ENCODE measurements at places on chromosomes 5 and 9. TPM values are rescaled to one million over a fixed set of nuclear protein-coding genes. Genes with fewer than 3 reads are reported as not detected.

- DNase-seq = no peak
- no peaks in the 10 kb centered on the region for H3K4me1 ChIP-seq
- no peaks in the 10 kb centered on the region for H3K27me3 ChIP-seq
- H3K36me3 ChIP-seq = no peaks in the 10 kb centered on the region
- no peak overlapping the region for H3K27ac ChIP-seq
Observed at GRCh38 chr5:146699138-146699537, 179.4 kb downstream of the PPP2R2B start.

- no peaks in the 10 kb centered on the region for H3K27me3 ChIP-seq
- no peaks in the 10 kb centered on the region for H3K4me1 ChIP-seq
- H3K36me3 ChIP-seq = no peaks in the 10 kb centered on the region
- H3K4me3 ChIP-seq = no peak overlapping the region
- no peak for DNase-seq
- H3K27ac ChIP-seq = no peak overlapping the region
Observed at GRCh38 chr5:144422018-144422727, 251.5 kb downstream of the KCTD16 start.

DNA sequence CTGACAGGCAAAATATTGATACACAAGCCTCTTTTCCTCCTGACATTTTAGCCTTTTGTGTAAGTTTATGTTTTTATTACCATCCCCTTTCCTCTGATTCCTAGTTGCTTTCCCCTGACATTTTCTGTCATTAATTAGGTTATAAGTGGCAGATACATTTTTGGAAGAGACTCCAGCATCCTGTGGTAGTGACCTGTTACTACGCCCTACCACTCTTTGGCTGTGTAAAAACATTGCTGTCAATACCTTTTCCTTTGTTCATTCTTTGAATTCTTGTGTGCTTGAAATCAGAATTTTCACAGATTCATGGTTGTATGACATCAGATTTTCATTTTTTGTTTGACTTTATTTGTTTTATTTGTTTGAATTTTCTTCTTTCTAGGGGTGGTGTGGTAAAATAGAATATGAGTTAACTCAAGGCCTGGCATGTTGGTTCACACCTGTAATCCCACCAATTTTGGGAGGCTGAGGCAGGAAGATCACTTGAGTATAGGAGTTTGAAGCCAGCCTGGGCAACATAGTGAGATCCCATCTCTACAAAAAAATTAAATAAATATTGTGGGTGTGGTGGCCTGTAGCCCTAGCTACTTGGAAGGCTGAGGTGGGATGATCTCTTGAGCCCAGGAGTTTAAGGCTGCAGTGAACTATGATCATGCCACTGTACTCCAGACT is 43.4 kb downstream of the UBE2R2 start:
- H3K36me3 ChIP-seq = no peaks in the 10 kb centered on the region
- H3K4me3 ChIP-seq = no peak overlapping the region
- peaks cover 24% of the 10 kb centered on the region for H3K4me1 ChIP-seq

- no peak overlapping the region for H3K27ac ChIP-seq
- H3K4me1 ChIP-seq = peaks cover 35% of the 10 kb centered on the region
- peaks cover 25% of the 10 kb centered on the region for H3K36me3 ChIP-seq
- H3K4me3 ChIP-seq = peak overlapping the region; percentile 92
Observed at GRCh38 chr5:138467711-138468132, 2.4 kb downstream of the EGR1 start.

GRCh38 chr5:56585461-56585860 is 229.9 kb upstream of the MAP3K1 start:
- peak overlapping the region; percentile 46 for H3K27ac ChIP-seq
- H3K4me3 ChIP-seq = no peak overlapping the region
- no peak for DNase-seq
- no peaks in the 10 kb centered on the region for H3K27me3 ChIP-seq

GRCh38 chr9:129318121-129319075 is 140.3 kb upstream of the IER5L start:
- peak overlapping the region; percentile 94 for H3K27ac ChIP-seq
- H3K36me3 ChIP-seq = no peaks in the 10 kb centered on the region
- DNase-seq = peak; percentile 55
- peaks cover 68% of the 10 kb centered on the region for H3K4me1 ChIP-seq

- peak overlapping the region; percentile 24 for H3K27ac ChIP-seq
- H3K4me1 ChIP-seq = peaks cover 14% of the 10 kb centered on the region
- no peak overlapping the region for H3K4me3 ChIP-seq
- DNase-seq = no peak
Observed at GRCh38 chr5:119385536-119386128, 29.8 kb downstream of the TNFAIP8 start.

- H3K27me3 ChIP-seq = no peaks in the 10 kb centered on the region
- no peaks in the 10 kb centered on the region for H3K4me1 ChIP-seq
- no peak for DNase-seq
- no peaks in the 10 kb centered on the region for H3K36me3 ChIP-seq
Observed at GRCh38 chr5:61768692-61769281, 436.7 kb downstream of the ZSWIM6 start.

GRCh38 chr9:126642010-126642744 is 28.4 kb downstream of the LMX1B start:
- H3K36me3 ChIP-seq = no peaks in the 10 kb centered on the region
- no peak for DNase-seq
- H3K4me1 ChIP-seq = peaks cover 7% of the 10 kb centered on the region
- no peak overlapping the region for H3K4me3 ChIP-seq
- no peak overlapping the region for H3K27ac ChIP-seq
- H3K27me3 ChIP-seq = peaks cover 87% of the 10 kb centered on the region

GRCh38 chr5:179825655-179826182 is 5.0 kb downstream of the SQSTM1 start:
- H3K4me3 ChIP-seq = no peak overlapping the region
- peaks cover 88% of the 10 kb centered on the region for H3K36me3 ChIP-seq
- H3K27ac ChIP-seq = no peak overlapping the region
- no peaks in the 10 kb centered on the region for H3K27me3 ChIP-seq

DNA sequence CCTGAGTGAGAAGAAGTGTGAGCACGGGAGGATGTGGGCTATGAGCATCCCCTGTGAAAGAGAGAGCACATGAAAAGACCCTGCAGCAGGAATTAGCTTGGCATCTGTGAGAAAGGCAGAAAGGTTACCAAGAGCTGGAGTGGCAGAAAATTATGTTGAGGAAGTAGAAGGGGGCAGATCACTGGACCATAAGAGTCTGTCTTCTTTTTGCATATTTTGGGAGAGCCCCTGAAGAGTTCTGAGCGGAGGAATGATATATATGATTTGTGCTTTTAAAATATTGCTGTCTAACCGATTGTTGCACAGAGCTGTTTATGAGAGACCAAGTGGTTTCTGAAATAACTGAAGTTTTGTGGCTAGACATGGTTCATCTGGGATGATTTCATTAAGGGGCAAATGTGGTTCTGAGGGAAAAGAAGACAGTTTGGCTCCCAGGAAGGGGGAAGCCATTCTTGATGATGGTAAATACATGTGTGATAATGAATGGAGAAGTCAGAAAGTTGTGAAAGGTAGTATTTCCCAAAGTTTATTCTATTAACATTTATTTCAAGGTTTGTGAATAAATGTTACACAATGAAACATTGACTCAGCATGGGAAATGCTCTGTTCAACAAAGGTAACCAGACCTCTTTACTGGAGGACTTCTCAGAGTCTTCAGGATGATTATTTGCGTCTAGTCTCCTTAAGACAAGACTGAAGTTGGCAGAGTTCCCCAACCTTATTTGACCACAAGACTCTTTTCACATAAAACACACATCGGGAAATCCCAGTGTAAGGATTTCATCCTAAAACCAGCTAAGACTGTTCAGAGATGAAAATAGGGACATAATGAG is 31.5 kb upstream of the ADRB2 start:
- no peak for DNase-seq
- H3K4me3 ChIP-seq = no peak overlapping the region
- no peaks in the 10 kb centered on the region for H3K36me3 ChIP-seq
- H3K27me3 ChIP-seq = no peaks in the 10 kb centered on the region
- H3K27ac ChIP-seq = no peak overlapping the region

- H3K27ac ChIP-seq = no peak overlapping the region
- peaks cover 14% of the 10 kb centered on the region for H3K4me1 ChIP-seq
- no peaks in the 10 kb centered on the region for H3K27me3 ChIP-seq
- H3K4me3 ChIP-seq = no peak overlapping the region
Observed at GRCh38 chr5:117682416-117682815, 1107.8 kb upstream of the SEMA6A start.

DNA sequence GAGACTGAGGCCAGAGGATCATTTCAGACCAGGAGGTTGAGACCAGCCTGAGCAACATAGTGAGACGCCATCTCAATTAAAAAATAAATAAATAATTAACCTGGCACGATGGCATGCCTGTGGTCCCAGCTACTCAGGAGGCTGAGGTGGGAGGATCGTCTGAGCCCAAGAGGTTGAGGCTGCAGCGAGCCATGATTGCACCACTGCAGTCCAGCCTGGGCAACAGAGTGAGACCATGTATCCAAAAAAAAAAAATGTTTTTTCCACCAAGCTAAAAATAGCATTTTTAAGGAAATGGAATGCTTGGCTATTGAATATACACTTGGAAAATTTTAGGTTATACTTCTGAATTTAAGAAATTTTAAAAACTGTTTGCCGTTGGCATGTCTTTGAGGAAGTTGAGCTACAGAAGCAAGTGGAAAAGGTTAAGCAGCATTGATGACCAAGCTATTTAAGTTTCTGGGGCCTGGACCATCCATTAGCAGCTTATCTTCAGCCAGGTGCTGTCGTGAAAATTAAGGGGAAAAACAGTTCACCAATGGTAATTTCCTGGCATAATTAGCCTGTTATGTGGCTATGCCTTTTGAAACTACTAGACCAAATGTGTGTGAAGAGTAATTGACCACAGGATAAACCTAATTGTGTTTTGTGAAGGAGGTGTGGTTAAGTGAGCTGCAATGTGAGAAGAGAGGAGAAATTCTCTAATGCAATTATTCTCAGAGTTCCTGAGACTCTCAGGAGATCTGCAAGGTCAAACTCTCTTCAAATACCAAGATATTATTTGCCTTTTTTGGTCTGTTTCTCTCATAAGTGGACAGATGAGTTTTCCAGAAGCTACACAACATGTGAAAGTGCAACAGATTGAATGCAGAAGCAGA is 21.0 kb downstream of the F2R start:
- H3K27ac ChIP-seq = peak overlapping the region; percentile 25
- DNase-seq = no peak
- no peaks in the 10 kb centered on the region for H3K27me3 ChIP-seq
- H3K36me3 ChIP-seq = no peaks in the 10 kb centered on the region
- no peak overlapping the region for H3K4me3 ChIP-seq

GRCh38 chr9:1173211-1173610 is 123.1 kb downstream of the DMRT2 start:
- no peaks in the 10 kb centered on the region for H3K36me3 ChIP-seq
- DNase-seq = no peak

GRCh38 chr5:59575648-59576445 is 317.7 kb downstream of the PDE4D start:
- H3K4me1 ChIP-seq = no peaks in the 10 kb centered on the region
- no peak overlapping the region for H3K4me3 ChIP-seq
- no peak for DNase-seq
- H3K27ac ChIP-seq = no peak overlapping the region
- H3K36me3 ChIP-seq = no peaks in the 10 kb centered on the region
- H3K27me3 ChIP-seq = no peaks in the 10 kb centered on the region

- H3K4me3 ChIP-seq = peak overlapping the region; percentile 49
- H3K36me3 ChIP-seq = no peaks in the 10 kb centered on the region
- H3K4me1 ChIP-seq = peaks cover 22% of the 10 kb centered on the region
- H3K27ac ChIP-seq = no peak overlapping the region
- no peaks in the 10 kb centered on the region for H3K27me3 ChIP-seq
Observed at GRCh38 chr5:44387921-44388320, 1.3 kb downstream of the FGF10 start.

DNA sequence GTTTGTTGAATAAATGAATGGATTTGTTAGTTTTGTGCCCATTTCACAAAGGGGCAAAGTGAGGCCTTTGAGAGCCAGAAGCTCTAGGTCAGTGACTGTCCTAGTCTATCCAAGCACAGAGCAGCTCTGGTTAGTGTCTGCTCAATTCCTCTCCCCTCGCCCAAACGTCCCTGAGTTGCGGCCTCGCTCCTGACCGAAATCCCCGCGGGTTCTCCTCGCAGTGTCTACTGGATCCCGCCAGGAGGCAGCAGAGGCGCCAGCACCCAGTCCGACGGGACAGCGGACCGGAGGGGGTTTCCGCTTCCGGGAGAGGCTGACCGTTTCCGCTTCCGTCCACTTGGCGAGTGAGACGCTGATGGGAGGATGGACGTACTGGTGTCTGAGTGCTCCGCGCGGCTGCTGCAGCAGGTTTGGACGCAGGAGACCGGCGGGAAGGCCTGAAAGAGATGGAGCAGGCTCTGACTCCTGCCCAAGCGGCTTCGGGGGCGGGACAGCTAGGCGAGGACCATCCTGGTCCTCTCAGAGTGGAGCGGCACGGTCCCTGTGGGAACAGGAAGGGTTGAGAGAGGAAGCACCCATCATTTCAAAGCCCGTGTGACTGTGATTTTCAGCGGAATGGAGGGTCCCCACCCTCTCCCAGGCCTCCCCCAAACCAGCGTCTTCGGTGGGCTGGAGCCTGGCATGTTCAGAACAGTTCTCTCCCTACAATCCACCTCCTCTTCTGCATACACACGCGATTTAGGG is at the start of gene RARS1:
RARS1 (plus strand) TSS at position 336 of the 744 bp plus-strand sequence; CDS start at position 364, 28 bp downstream.
- no peaks in the 10 kb centered on the region for H3K36me3 ChIP-seq
- peaks cover 8% of the 10 kb centered on the region for H3K4me1 ChIP-seq
- peak within 1 kb of the TSS; percentile 79 for H3K27ac ChIP-seq
- H3K27me3 ChIP-seq = no peaks in the 10 kb centered on the region

GRCh38 chr5:23089286-23089685 is 236.1 kb upstream of the CDH12 start:
- DNase-seq = no peak
- H3K4me1 ChIP-seq = no peaks in the 10 kb centered on the region
- H3K27ac ChIP-seq = no peak overlapping the region
- H3K27me3 ChIP-seq = no peaks in the 10 kb centered on the region

DNA sequence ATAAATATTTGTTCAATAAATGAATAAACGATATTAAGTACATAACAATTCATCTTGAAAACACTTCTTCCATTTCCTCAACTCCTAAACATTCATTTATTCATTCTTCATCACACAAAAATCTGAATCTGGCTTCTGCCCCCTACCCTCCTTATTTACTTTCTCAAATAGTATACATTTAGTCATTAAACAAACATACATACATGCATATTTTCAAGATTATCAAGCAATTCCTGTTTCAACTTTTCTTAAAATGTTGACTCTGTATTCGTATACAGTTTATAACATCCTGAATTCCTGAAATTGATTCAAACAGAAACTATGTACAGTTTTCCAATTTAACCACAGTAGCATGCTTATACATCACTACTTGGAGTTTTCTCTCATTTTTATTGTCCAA is 129.0 kb downstream of the MUSK start:
- no peak overlapping the region for H3K4me3 ChIP-seq
- no peaks in the 10 kb centered on the region for H3K36me3 ChIP-seq
- H3K27ac ChIP-seq = no peak overlapping the region
- no peaks in the 10 kb centered on the region for H3K27me3 ChIP-seq

GRCh38 chr5:67245259-67245846 is 48.8 kb upstream of the CD180 start:
- H3K4me1 ChIP-seq = peaks cover 15% of the 10 kb centered on the region
- H3K4me3 ChIP-seq = no peak overlapping the region
- DNase-seq = no peak
- H3K27ac ChIP-seq = no peak overlapping the region
- H3K27me3 ChIP-seq = no peaks in the 10 kb centered on the region

TMC1 gene
- not detected for polyA plus RNA-seq

PDLIM4 gene
- polyA plus RNA-seq = 5.1 TPM

SURF6 gene
- 12.3 TPM for polyA plus RNA-seq

HOMER1 gene
- polyA plus RNA-seq = 18.1 TPM

TNFSF8 gene
- not detected for polyA plus RNA-seq

XRCC4 gene
- 22.0 TPM for polyA plus RNA-seq

CFAP157 gene
- 0.08 TPM for polyA plus RNA-seq

TNIP1 gene
- polyA plus RNA-seq = 97.6 TPM

EIF4EBP3 gene
- 33.3 TPM for polyA plus RNA-seq

Measured in heart left ventricle (tissue), 16 donors.